Uterus (tissue), 4 donors: ENCODE measurements at places on chromosomes 13 and 19.
A peak's percentile ranks its signal among the peaks of the same experiment; 100 is the strongest.

GRCh38 chr13:109436055-109436622, 350.2 kb downstream of the IRS2 start:
- no peak for DNase-seq

GRCh38 chr13:30306762-30307193, 573 bp downstream of the KATNAL1 start:
- DNase-seq: peak; percentile 94

DNA sequence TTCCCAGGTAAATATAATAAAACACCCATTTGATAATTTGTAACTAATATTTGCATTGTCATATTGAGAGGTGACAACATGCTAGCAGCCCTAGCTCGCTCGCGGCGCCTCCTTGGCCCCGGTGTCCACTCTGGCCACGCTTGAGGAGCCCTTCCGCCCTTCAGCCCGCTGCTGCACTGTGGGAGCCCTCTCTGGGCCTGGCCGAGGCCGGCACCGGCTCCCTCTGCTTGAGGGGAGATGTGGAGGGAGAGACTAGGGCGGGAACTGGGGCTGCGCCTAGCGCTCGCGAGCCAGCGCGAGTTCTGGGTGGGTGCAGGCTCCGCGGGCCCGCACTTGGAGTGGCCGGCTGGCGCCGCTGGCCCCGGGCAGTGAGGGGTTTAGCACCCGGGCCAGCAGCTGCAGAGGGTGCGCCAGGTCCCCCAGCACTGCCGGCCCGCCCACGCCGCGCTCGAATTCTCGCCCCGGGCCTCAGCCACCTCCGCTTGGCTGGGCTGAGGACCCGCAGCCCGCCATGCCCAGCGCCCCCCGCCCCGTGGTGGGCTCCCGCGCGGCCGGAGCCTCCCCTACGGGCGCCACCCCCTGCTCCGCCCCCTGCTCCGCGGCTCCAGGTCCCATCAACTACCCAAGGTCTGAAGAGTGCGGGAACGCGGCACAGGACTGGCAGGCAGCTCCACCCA, 594.4 kb downstream of the SLITRK6 start:
- DNase-seq: no peak

GRCh38 chr19:50513746-50514345, at the start of gene ASPDH:
Gene ASPDH (minus strand): TSS chr19:50513913. CDS start chr19:50513823, 90 bp downstream.
- DNase-seq: no peak

DNA sequence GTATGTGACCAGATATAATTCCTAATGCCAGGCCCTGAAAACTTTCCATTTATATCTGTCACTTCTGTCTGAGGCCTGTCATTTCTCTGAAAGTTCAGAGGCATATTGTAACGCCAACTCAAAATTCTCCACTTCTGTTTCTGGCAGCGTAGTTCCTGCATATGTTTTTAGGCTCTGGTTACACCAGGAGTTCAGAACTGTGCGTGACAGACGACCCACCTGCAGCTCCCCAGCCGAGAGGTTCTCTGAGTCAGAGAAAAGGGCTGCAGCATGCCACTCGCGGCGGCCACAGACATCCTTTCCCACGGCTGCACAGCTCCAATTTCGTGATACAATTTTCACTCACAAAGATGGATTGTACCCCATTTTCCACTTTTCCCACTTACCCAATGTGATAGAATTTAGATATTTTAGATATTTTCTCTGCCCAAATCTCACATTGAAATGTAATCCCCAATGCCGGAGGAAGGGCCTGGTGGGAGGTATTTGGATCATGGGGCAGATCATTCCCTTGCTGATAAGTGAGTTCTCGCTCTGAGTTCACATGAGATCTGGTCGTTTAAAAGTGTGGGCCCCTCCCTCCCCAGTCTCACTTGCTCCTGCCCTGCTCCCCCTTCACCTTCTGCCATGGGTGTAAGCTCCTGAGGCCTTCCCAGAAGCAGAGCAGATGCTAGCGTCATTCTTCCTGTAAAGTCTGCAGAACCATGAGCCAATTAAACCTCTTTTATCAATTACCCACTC, 308.1 kb downstream of the LIG4 start:
- no peak for DNase-seq

DNA sequence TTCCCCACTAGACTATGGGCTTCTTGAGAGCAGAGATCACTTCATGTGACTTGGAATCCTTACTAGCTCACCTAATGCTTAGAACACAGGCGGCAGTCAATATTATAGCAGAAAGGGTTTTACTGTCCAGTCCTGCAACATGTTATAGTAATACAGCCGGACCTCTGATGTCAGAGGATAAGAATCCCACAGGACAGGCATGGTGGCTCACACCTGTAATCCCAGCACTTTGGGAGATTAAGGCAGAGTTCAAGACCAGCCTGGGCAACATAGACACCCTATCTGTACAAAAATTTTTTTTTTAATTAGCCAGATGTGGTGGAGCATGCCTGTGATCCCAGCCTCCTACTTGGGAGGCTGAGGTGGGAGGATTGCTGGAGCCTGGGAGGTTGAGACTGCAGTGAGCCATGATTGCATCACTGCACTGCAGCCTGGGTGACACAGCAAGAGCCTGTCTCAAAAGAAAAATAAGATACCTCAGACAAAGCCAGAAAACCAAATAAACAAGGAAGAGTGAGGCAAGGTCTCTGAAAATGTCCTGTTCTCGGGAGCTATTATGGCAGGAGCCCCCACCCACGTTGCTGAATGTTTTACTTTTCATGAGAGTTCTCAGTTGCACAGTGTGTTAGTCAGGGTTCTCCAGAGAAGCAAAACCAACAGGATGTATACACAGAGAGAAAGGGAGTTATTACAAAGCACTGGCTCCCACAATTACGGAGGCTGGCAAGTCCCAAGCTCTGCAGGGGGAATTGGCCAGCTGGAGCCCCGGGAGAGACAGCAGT, 100.8 kb downstream of the UBL3 start:
- no peak for DNase-seq

- DNase-seq: no peak
Observed at GRCh38 chr19:14054721-14055120, 7.2 kb downstream of the PALM3 start.

DNA sequence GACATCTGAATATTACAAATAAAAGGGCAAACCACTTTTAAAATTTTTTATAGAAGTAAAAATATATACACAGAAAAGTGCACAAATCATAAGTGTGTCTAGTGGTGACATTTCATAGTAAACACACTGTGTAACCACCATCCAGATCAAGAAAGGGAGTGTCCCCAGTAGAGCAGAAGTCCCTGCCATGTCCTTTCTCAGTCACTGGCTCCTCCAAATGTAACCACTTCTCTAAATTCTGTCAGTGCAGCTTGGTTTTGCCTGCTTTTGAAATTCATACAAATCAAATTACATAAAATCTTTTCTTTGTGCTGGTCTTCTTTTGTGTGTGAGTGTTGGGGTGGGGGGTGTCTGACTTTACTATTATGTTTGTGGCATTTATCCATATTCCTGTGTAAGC, 116.5 kb downstream of the RBM26 start:
- no peak for DNase-seq

- no peak for DNase-seq
Observed at GRCh38 chr13:63873936-63874335, 2458.3 kb upstream of the PCDH20 start.
